ENCODE measurements at places on chromosomes 6 and 20.

GRCh38 chr20:32980990-32981389 is 23.2 kb downstream of the SUN5 start:
- no peak for DNase-seq

GRCh38 chr6:123804014-123804786 is 535 bp downstream of the NKAIN2 start:
- DNase-seq: no peak

- no peak for DNase-seq
Measured at GRCh38 chr6:20846602-20847028, 312.4 kb downstream of the CDKAL1 start.

DNA sequence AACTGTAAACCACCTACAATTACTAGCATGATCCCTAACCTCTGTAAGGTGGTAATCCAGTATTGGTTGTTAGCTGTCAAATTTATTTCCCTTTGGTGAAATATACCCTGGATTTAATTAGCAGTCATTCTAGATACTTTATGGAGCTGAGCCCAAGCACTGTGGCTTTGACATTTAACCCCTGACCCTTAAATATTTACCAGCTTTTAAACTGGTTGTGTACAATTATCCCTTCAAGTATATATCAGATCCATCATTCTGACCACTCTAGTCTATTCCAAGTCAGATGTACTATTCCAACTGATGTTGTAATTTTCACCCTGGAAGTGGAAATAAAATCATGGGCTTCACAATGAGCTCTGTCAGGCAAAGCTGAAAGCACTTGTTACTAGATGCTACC is 229.6 kb downstream of the FOXC1 start:
- no peak for DNase-seq

GRCh38 chr6:47292944-47293343 is 16.8 kb downstream of the TNFRSF21 start:
- no peak for DNase-seq

- DNase-seq: no peak
Measured at GRCh38 chr6:21555197-21555596, 38.4 kb upstream of the SOX4 start.

GRCh38 chr6:20907486-20908071 is 373.3 kb downstream of the CDKAL1 start:
- no peak for DNase-seq

- DNase-seq: peak; percentile 60
Measured at GRCh38 chr6:105882121-105882803, 203.9 kb upstream of the PRDM1 start.

DNA sequence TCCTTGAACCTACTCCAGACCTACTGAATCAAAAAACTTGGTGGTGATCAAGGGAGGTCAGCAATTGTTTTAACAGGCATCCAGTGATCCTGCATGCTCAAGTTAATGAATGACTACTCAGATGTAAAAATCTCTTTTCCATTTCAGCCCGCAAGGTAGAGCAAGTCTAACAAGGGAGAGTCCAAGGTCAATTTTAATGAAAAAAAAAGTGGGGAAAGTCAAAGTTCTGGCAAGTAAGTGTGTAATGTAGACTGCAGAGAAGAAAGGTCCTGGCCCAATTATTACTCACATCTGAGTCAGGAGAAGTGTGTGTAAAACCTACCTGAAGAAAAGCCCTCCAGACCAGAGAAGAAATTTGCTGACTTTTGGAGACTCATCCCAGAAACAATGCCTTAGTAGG is 193.5 kb downstream of the UBE3D start:
- no peak for DNase-seq

DNA sequence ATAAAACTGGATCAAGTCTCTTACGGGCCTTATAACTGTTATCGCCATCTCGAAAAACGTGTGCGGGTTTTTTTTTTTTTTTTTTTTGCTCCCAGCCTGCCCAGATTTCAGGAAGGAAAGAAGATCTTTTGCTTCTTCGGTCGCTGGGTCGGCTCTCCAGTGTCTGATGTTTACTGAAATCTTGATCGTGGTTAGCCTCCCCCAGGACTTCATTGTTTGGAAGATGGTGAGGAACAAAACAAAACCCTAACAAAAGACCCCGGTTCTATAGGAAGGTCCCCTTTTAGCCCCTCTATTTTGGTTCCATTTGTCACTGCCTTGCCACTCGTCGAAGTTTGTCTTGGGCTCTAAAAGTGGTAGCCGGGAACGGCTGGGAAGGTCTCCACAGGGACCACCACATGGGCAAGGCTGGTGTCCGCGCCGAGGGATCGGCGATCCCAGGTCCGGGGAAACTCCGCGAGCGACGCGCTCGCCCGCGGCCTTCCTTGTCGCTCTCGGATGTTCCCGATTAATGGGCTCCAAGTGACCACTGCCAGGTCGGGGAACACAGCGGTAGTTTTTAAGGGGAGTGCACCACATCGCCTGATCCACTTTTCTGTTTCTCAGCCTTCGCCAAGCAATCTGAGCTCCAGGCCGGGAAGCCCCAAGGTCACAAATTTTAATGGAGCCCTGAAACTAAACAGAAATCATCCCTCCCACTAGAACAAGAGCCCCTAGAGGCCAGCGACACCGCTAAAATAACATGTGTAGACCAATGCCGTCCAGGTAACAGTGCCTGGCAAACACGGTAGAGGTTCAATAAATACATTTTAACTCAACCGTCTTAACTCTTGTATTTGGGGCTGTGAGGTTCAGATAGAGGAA is 27.0 kb downstream of the TRIM27 start:
- DNase-seq: peak; percentile 49

- DNase-seq: no peak
Measured at GRCh38 chr6:154441995-154442310, 68.5 kb downstream of the CNKSR3 start.

Measured in fibroblast of gingiva (primary cell).